ENCODE measurements at places on chromosomes 1 and 21.

GRCh38 chr1:111943066-111943465 is 46.4 kb downstream of the KCND3 start:
- no peak for DNase-seq

GRCh38 chr1:5333291-5333690 is 658.9 kb downstream of the NPHP4 start:
- no peak for DNase-seq

DNA sequence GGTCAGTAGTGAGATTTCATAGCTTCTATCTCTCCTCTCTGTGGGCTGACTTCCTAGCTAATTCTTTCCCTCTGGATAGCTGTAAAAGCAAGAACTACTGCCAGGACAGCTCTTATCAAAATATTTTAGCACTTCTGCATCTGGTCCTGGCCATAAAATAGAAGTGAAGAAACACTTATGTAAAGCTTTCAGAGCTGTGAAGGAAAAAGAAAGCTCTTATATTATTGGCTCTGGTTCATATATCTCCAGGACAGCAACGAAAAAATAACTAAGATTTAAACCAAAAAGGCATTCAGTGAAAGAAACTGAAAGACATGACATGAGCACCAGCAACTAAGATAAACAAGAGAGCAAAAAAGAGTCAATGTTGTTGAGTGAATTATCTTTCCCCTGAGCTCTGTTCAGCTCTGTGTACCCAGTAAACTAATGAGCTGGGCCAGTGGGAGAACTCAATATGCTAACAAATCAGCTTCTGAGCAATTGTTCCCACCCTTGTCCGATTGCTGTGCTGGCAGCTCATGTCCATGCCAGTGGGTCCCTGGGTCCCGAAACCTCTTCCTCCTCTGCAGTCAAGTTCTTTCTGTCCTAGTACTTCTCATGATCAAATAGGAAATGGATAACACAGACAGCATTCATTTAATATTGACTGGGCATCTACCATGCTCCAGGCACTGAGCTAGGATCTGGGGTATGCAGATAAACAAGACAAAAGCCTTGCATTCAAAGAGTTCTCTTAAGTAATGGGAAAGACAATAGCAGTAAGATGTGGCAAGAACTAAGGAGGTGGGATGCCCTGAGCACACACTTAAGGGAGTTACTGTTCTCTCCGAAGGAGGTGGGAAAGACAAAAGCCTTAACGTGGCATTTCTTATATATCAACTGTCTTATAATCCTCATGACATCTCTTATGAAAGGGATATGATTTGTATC is 45.3 kb upstream of the MAN1A2 start:
- no peak for DNase-seq

DNA sequence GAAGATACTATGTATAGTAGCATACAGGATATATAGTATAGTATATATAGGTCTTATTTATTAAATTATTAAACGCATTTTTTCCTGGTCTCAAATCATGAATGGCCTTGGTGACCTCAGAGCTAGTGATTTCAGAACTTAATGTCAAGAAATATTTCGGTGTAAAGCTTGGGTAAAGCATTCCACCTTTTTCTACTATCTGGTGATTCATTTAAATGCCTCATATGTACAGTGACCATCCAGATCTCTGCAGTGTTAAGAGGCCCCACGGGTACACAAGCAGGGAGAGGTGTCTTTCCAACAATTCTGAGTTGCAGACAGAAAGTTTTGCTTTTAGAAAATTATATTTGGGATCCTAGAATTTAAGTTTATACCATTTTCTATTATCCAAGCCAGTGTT is 626.5 kb downstream of the PTPRC start:
- DNase-seq = no peak
